Spleen (tissue), 13 donors: ENCODE measurements at places on chromosomes 13 and 19. TPM values are rescaled to one million over a fixed set of nuclear protein-coding genes. Genes with fewer than 3 reads are reported as not detected.

DNA sequence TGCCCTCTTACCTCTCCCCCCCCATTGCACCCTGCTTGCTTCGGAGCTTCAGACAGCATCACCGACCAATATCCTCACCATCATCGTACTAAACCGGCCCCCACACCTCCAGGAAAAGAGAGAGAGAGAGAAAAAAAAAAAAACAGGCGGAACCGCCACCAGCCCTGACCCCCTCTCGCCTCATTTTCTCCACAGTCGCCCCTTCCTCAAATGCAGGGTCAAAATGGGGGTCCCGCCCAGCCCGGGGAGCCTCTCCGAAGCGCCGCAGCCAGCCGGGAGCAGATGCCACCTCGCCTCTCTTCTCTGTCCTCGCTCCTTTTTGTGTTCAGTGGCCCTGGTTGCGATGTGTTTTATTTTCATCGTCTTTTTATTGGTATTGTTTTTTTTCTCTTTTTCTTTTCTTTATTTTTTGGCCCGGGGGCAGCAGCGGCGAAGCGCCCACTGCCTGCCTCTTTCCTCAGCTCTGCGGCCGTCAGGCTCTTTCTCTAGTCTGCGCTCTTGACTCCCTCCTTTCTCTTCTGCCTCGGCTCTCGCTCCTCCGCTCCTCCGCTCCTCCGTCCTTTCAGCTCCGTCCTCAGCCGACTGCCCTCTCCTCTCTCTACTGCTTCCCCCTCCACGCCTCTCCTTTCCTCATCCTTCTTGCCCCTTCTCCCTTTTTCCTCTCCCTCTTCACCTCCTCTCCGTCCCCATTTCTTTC is 41.4 kb downstream of the DEDD2 start:
- H3K27me3 ChIP-seq = no peaks in the 10 kb centered on the region
- DNase-seq = no peak
- no peak overlapping the region for H3K27ac ChIP-seq
- H3K4me3 ChIP-seq = peak overlapping the region; percentile 46
- no peaks in the 10 kb centered on the region for H3K36me3 ChIP-seq

DNA sequence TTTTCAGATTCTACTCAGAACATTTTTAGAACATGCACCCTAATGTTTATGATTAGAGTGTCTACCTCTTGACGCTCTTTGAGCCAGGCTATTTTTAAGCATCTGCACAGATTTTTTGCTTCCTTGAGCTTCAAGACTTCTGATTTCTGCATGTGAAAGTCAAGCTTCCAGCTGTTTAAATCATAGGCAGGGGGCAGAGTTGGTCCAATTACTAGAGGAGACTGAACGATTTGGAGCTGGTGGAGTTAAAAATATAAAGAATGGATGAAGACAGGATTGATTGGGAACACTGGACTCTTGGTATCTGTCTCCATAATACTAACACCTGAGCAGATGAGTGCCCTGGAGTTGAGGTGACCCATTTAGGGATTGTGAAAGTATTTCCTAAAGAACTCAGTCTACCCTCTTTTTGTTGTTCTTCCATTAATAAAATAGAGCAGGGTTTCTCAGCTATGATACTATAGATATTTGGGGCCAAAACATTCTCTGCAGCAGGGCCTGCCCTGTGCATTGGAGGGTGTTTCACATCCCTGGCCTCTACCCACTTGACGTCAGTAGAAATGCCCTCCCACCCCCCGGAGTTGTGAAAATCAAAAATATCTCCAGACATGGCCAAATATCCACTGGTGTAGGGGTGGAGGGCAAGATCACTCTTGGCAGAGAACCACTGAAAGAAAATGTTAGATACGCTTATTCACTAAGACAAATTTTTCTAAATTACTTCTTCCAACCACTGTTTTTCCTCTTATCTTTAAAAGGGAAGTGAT is 160.1 kb downstream of the COG6 start:
- H3K4me1 ChIP-seq = no peaks in the 10 kb centered on the region
- H3K4me3 ChIP-seq = no peak overlapping the region

DNA sequence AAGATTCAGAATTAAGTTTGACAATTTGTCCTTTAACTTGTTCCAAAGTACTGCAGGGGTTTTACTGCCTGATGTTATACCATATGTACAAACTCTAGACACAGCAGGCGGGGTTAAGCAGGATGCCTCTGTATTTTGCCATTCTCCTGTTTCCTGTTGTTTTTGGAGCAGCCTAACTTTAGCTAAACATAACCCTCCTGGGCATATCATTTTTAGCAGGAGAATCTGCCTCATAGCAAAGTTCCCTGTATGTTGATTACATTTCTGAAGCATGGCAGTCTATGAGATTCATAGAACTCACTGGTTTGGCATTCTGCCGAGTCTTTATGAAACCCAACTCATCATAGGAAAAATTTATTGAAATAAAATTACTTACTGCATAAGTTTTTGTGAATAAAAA is 5.2 kb downstream of the LHFPL6 start:
- H3K4me3 ChIP-seq = no peak overlapping the region
- H3K36me3 ChIP-seq = peaks cover 3% of the 10 kb centered on the region
- DNase-seq = no peak
- peaks cover 11% of the 10 kb centered on the region for H3K4me1 ChIP-seq
- H3K27me3 ChIP-seq = peaks cover 22% of the 10 kb centered on the region
- no peak overlapping the region for H3K27ac ChIP-seq

GRCh38 chr19:24142771-24143170 is 55.8 kb downstream of the ZNF254 start:
- H3K27ac ChIP-seq = no peak overlapping the region
- peaks cover 19% of the 10 kb centered on the region for H3K36me3 ChIP-seq
- no peak overlapping the region for H3K4me3 ChIP-seq
- DNase-seq = no peak

GRCh38 chr19:45446944-45447343 is 20.9 kb upstream of the FOSB start:
- no peak for DNase-seq
- H3K4me3 ChIP-seq = no peak overlapping the region
- H3K4me1 ChIP-seq = peaks cover 65% of the 10 kb centered on the region
- no peaks in the 10 kb centered on the region for H3K27me3 ChIP-seq
- no peaks in the 10 kb centered on the region for H3K36me3 ChIP-seq
- no peak overlapping the region for H3K27ac ChIP-seq

DNA sequence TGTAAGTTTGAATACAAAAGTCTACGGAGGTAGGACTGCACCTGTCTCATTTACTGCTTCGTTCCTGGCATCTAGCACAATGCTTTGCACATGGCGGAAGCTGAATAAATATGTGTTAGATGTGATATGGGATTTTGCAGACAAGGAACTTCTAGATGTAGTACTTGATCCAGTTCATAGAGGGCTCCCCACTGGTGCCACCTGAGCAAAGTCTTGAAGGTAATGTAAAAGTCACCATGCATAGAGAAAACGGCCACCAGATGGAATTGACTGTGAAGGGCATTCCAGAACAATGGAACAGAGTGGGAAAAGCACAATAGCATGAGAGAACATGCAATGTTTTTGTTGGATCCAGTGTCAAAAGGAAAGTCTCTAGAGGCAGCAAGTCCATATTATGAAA is 209.3 kb downstream of the HS6ST3 start:
- no peak for DNase-seq
- H3K27ac ChIP-seq = no peak overlapping the region
- no peaks in the 10 kb centered on the region for H3K36me3 ChIP-seq
- H3K4me1 ChIP-seq = no peaks in the 10 kb centered on the region
- H3K27me3 ChIP-seq = no peaks in the 10 kb centered on the region
- no peak overlapping the region for H3K4me3 ChIP-seq

DNA sequence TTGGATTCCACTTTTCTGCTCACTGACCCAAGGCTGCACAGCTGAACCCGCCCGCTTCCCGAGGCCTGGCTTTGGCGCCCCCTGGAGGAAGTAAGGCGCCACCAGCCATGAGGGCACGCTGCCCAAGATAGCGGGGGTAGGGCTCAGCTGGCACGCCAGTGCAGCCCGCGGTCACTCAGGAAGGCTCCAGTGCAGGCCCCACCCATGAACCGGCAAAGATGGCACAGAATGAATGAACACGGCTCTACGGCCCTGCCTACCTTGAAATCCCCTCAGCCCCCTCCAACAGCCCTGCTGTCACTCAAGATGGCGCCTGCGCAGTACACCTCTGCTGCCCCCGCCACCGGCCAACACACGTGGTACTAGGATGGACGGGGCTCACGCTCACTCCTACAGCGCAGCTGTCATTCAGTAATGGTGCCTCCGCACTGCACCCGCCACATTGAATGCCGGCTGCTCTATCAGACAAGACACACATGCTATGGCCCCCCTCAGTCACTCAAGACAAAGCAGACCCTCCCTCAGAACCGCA is 3.0 kb downstream of the PEG3 start:
- no peaks in the 10 kb centered on the region for H3K4me1 ChIP-seq
- peak overlapping the region; percentile 33 for H3K4me3 ChIP-seq
- peak; percentile 79 for DNase-seq
- H3K27me3 ChIP-seq = peaks cover 14% of the 10 kb centered on the region

GRCh38 chr19:11279505-11280236 is 16.3 kb upstream of the TSPAN16 start:
- H3K4me1 ChIP-seq = peaks cover 5% of the 10 kb centered on the region
- DNase-seq = no peak
- H3K27ac ChIP-seq = no peak overlapping the region
- no peak overlapping the region for H3K4me3 ChIP-seq
- no peaks in the 10 kb centered on the region for H3K36me3 ChIP-seq

DNA sequence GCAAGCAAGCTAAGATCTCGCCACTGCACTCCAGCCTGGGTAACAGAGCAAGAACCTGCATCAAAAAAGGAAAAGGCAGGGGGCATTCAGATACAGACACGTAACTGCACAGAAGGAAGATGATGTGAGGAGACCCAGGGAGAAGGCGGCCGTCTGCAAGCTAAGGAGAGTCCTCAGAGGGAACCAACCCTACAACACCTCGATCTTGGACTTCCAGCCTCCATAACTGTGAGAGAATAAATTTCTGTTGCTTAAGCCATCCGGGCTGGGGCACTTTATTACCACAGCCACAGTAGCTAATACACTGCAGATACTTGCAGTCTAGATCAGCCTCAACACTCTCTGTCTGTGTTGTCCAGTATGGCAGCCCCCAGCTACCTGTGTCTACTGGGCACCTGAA is 7.9 kb downstream of the TICAM1 start:
- no peaks in the 10 kb centered on the region for H3K27me3 ChIP-seq
- peaks cover 10% of the 10 kb centered on the region for H3K4me1 ChIP-seq
- H3K27ac ChIP-seq = no peak overlapping the region
- H3K36me3 ChIP-seq = peaks cover under 1% of the 10 kb centered on the region
- DNase-seq = no peak
- H3K4me3 ChIP-seq = no peak overlapping the region

- H3K27me3 ChIP-seq = no peaks in the 10 kb centered on the region
- DNase-seq = no peak
- H3K27ac ChIP-seq = no peak overlapping the region
- H3K4me3 ChIP-seq = no peak overlapping the region
- H3K36me3 ChIP-seq = no peaks in the 10 kb centered on the region
Measured at GRCh38 chr13:104106705-104107393, 1040.6 kb upstream of the SLC10A2 start.

- no peak overlapping the region for H3K27ac ChIP-seq
- H3K27me3 ChIP-seq = peaks cover 71% of the 10 kb centered on the region
- no peaks in the 10 kb centered on the region for H3K36me3 ChIP-seq
- H3K4me3 ChIP-seq = no peak overlapping the region
Measured at GRCh38 chr19:50206191-50206590, 2.8 kb downstream of the MYH14 start.

Gene DENND1C
- 39.3 TPM for total RNA-seq

Gene CCDC194
- 1.9 TPM for total RNA-seq

Gene PIN1
- total RNA-seq = 37.7 TPM
